Dorsolateral prefrontal cortex (tissue), 122 donors: ENCODE measurements at places on chromosomes 16 and 17.

- no peak for DNase-seq
These were observed 9.7 kb downstream of the PRR29 start for GRCh38 chr17:64007838-64008282.

- no peak for DNase-seq
These were observed 58.9 kb upstream of the STAC2 start for GRCh38 chr17:39284685-39285084.

GRCh38 chr17:1997927-1998742 is 27.0 kb downstream of the RTN4RL1 start:
- DNase-seq = no peak

DNA sequence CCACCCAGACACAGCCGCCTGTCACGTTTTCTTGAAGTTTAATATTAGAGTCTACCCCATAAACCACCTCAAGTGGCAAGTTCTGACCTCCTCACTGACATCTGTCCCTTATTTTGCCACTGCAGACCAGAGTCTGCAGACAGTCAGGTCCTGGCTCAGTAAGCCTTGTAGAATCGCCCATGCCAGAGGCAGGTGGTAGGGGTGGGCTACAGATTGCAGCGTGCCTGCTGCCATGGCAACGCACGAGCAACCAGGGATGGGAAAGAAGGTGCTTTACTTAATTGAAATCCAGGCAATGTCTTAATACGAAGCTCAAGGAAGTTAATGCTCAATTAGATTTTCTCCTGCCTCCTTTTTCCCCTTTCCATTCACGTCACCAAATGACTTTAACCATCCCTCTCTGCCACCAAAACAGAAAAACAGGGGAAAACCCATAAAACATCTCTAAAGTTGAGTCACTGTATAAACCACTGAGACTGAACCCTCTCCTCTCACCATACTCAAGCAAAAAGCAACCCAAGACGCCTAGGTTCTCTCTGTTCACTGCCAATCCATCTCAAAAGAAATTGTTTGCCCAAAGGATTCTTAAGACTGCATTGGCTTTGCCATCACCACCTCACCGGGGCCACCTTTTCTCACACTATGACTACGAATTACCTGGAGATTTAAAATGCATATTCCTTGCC is 228.8 kb downstream of the SLC39A11 start:
- DNase-seq = no peak

DNA sequence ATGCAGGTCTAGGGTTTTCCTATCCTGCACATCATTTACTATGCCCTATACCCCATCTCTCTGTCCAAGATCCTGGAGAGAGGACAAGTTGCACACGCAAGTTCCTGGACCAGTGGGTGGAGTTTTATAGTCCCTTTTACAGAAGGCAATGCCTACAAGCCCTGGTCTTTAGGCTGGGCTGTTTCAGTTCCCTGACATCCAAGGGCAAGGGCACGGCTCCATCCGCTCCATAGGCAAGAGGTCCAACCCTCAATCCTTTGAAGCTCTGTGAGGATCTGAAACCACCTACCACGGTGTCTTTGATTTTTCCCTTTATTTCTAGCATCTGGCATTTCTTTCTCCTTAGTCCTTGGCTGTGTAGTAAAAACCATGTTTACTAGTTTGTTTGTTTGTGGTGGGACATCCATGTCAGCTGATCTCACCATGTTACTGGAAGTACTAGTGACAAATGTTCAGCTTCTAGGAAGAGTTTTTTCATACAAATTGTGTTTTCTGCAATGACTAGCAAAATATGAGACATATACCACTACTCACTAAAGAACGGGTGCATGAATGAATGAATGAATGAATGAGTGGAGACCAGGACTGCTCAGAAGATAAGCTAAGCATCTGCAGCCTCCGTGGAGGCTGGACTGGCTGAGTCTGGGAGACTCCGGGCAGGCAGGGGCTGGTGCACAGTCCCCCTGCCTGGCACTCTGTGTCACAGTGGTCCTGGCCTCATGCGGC is 359.4 kb downstream of the SLC39A11 start:
- DNase-seq = no peak

GRCh38 chr16:27313422-27314160 is at the start of gene IL4R:
IL4R (plus strand) TSS chr16:27313974; CDS start chr16:27340204, 26,230 bp downstream.
- DNase-seq = no peak

DNA sequence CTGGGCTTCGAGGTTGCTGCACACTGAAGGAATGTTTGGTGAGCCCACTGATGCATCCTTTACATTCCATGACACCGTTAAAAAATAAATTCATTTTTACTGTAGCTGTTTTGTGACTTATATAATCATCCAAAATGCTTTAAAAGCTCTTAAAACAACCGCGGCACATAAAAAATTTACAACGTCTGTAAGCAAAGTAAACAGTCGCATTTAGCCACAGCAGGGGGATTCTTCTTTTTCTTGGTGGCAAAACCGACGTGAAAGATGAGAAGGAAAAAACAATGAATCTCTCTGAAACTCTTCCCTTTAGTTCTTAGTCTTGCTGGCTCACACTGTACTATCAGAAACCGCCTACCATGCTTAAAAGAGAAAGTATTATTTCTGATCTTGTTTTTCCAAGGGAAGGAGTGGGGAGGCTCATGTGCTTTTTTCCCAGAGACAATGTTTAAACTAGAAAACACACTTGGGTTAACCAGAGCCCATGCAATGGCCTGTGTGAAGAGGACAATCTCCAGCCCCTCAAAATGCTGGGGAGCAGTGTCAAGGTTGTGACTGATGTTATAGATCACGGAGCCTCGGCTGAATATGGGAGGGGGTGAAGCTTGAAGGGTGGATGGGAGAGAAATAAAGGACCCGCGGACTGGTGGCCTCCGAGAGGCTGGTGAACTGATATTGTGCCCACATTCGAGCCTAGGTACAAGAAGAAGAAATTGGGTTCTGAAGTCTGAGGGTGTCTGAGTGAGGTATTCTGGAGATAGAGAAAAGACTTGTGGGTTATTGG is 91.1 kb downstream of the IRF8 start:
- DNase-seq = no peak

- DNase-seq = peak; percentile 71
These were observed 47.9 kb downstream of the RAB11FIP3 start for GRCh38 chr16:473046-474043.

DNA sequence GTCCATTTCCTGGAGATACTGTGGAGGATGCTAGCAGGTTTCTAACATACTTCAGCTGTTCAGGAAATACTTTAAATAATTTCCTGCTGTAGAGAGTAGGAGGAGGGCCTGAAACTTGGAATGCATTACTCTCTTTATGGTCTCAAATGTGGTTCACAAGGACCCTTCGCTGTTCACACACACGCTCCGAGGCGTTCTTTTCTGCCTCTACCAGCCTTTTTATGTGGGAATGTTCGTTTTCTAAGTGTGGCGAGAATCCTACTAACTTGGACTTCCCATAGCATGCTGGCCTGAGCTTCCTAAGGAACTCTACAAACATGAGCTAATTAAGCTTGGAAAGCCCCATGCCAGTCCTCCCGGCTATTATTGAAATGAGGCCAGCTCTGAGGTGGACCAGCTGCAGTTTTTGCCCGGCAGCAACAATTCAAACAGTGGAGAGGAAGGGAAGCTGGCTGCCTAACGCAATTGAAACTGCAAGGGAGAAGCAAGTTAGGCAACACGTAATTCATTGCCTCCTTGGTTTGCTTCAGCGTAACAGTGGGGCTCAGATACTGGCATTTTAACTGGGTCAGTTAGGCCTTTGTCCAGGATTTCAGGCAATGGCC is 18.9 kb downstream of the KPNA2 start:
- DNase-seq = peak; percentile 7
